ENCODE measurements at places on chromosomes 2 and 18.

DNA sequence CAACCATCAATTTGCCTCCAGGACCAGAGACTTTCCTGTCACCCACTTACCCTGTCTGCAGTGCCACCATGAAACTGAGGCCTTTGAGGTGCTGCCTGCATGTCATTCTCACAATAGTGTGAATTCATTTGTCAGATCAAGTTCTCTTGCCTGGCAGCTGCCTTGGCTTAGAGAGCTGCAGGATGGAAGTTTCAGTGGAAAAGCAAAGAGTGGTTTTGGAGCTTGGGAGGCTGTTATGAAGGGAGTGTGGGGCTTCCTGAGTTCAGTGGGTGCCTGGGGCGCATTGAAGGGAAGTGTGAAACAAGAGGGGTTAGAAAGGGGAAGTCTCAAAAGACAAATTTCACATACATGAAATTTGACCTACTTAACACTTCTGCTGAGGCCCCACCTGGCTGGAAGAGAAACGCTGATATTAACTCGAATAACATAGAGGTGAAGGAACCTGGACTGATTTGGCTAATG is 7.9 kb upstream of the LBH start:
- no peak overlapping the region for H3K27ac ChIP-seq
- peaks cover 5% of the 10 kb centered on the region for H3K4me1 ChIP-seq
- H3K27me3 ChIP-seq = no peaks in the 10 kb centered on the region

DNA sequence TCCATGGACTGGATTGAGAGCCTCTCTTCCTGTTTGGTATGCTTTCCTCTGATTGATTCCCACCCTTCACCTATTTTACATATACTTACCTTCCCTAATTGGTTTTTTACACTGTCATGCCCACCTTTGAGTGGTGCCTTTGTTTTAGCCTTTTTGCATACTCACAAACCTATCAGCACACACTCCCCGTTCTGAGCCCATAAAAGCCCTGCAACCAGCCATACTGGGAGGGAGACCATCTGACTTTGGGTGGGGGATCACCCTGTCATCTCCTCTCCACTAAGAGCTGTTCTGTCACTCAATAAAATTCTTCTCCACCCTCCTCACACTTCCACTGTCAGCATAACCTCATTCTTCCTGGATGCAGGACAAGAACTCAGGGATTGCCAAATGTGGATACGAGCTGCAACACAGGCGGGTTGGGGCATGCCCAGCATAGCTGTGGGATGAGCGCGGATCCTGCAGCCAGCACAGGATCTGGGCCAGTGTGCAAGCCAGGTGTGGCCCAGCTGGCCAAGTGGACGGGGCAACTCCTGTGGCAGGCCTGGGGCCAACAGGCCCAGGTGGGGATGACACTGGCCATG is 9.4 kb upstream of the MOB1A start:
- H3K27me3 ChIP-seq = no peaks in the 10 kb centered on the region
- H3K4me3 ChIP-seq = no peak overlapping the region
- peak overlapping the region; percentile 76 for H3K27ac ChIP-seq
- no peaks in the 10 kb centered on the region for H3K36me3 ChIP-seq

- DNase-seq = no peak
- H3K36me3 ChIP-seq = no peaks in the 10 kb centered on the region
- H3K4me1 ChIP-seq = peaks cover 37% of the 10 kb centered on the region
- no peak overlapping the region for H3K4me3 ChIP-seq
Observed at GRCh38 chr2:158498043-158498748, 41.4 kb downstream of the PKP4 start.

DNA sequence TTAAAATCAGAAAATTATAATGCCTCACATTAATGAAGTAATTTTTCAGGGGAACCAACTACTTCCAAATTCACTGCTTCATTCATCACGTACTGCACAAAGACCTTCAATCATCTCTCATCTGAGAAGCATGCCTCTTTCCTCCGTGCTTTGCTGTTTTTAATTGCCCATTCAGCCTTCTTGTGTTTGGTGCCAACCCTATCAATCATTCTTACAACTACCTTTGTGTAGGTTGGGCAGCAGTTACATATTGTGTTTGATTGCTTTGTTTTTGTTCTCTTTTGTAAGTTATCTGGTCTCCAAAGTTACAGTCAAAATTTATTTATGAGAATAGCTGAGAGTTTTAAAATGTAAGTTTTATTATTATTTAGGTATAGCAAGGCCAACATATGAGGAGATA is 549.0 kb upstream of the SLC8A1 start:
- peaks cover 2% of the 10 kb centered on the region for H3K27me3 ChIP-seq
- no peak overlapping the region for H3K4me3 ChIP-seq
- H3K36me3 ChIP-seq = no peaks in the 10 kb centered on the region
- H3K4me1 ChIP-seq = no peaks in the 10 kb centered on the region
- DNase-seq = no peak

DNA sequence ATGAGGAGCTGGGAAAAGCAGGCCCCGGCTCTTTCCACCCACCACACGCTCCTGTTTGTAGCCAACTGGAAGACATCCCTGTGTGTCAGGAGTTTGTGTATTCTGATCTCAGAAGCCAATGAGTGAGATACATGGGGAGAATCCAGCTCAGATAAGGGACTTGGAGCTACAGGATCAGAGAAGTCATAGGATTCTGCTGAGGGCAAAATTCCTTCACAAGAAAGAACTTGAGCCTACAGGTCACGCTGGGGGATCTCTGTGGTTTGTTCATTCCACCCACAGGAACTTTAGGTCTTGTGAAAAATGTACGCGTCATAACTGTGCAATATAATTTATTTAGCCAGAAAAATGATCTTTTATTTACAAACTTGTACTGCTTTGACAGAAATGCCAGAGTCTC is 80.1 kb upstream of the SMIM21 start:
- H3K27ac ChIP-seq = no peak overlapping the region
- no peak for DNase-seq
- no peaks in the 10 kb centered on the region for H3K36me3 ChIP-seq
- no peaks in the 10 kb centered on the region for H3K27me3 ChIP-seq
- H3K4me3 ChIP-seq = no peak overlapping the region

DNA sequence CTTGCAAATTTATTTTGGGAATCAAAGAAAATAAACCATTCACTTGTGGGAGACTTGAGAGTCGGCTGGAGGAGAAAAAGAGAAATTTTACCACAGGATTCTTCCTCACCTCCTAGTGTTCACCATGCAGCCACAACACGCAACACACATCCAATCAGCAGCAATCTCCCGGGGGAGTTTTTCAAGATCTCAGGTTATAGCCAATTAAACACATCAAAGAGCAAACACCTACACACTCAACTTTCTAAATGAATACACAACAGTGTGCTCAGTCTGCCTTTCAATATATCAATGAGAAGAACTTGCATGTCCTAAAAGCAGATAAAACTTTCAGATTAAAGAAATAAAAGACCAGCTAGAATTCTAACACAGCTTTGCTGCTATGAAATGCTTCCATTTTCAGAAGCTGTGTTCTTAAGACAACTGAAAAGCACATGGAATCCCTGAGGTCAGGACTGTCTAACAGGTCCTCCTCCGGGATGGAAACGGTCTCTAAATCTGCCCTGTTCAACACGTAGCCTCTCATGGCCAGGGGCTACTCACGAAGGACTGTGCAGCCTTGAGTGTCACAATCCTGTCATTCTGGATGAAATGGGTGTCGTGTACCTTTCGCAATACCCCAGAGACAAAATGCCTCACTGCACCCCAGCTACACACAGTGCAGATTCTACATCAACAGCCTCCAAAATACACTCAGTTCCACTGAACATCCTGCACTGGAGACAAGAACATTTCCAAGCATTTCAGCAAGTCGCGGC is 84.2 kb downstream of the ZNF516 start:
- no peak overlapping the region for H3K27ac ChIP-seq
- H3K4me1 ChIP-seq = no peaks in the 10 kb centered on the region
- H3K4me3 ChIP-seq = no peak overlapping the region
- no peak for DNase-seq
- no peaks in the 10 kb centered on the region for H3K27me3 ChIP-seq

DNA sequence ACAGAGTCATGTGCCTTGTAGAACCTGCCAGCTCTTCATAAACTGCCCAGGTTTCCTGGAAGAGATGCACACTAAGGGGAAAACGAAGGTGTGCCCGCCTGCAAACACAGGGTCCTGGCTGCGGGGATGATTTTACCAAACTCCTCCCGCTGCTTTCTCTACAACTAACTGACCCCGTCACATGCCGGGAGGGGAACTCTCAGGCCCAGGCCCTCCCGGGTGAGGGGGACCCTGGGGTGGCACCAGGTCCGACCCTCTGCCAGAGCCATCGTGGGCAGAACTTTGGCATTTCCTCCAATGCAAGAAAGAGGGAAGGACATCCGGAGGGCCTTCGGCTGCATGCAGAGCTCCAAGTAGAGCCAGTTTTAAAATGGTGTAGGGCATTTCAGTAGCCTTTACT is 28.6 kb downstream of the CAPN13 start:
- no peak overlapping the region for H3K27ac ChIP-seq
- no peak overlapping the region for H3K4me3 ChIP-seq
- H3K36me3 ChIP-seq = no peaks in the 10 kb centered on the region

Data from RWPE2 (cell line).